ENCODE measurements at places on chromosomes 16 and 17.

DNA sequence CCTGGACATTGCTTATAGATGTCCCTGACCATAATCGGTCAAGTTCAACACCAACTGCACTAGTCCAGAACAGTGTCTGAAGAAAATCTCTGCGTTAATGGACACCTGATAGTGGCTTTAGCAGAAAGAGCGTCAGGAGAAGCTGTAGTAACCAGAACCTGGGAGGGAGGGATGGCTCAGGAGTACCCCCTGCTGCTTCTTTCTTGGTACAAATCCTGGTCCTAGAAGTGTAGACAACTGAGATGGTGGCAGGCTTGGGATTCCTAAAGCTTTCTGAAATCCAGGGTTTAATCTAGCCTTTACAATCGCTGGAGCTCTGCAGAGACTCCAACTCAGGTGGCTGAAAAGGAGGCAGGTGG is 5.4 kb downstream of the MAP3K14 start:
- DNase-seq: no peak

GRCh38 chr17:45222996-45223538 is 1.4 kb downstream of the FMNL1 start:
- DNase-seq: no peak

GRCh38 chr16:16084874-16085273 is 135.5 kb downstream of the ABCC1 start:
- DNase-seq: no peak

- no peak for DNase-seq
Measured at GRCh38 chr17:57559226-57559625, 185.9 kb downstream of the CCDC182 start.

- no peak for DNase-seq
Measured at GRCh38 chr17:56310782-56311181, 157.5 kb downstream of the ANKFN1 start.

- peak; percentile 66 for DNase-seq
Measured at GRCh38 chr17:48131216-48131824, 23.8 kb downstream of the SNX11 start.

- no peak for DNase-seq
Measured at GRCh38 chr16:23152386-23153178, 3.3 kb upstream of the USP31 start.

DNA sequence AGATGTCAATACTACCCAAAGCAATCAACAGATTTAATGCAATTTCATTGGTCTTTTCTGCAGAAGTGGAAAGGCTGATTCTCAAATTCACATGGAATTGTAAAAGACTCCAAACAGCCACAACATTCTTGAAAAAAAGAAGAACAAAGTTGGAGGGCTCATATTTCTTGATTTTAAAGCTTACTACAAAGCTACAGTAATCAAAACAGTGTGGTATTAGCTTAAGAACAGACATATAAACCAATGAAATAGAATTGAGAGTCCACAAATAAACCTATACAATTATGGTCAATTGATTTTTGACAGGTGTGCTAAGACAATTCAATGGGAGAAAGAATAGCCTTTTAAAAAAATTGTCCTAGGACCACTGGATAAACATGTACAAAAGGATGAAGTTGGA is 14.4 kb upstream of the ABCC1 start:
- no peak for DNase-seq

DNA sequence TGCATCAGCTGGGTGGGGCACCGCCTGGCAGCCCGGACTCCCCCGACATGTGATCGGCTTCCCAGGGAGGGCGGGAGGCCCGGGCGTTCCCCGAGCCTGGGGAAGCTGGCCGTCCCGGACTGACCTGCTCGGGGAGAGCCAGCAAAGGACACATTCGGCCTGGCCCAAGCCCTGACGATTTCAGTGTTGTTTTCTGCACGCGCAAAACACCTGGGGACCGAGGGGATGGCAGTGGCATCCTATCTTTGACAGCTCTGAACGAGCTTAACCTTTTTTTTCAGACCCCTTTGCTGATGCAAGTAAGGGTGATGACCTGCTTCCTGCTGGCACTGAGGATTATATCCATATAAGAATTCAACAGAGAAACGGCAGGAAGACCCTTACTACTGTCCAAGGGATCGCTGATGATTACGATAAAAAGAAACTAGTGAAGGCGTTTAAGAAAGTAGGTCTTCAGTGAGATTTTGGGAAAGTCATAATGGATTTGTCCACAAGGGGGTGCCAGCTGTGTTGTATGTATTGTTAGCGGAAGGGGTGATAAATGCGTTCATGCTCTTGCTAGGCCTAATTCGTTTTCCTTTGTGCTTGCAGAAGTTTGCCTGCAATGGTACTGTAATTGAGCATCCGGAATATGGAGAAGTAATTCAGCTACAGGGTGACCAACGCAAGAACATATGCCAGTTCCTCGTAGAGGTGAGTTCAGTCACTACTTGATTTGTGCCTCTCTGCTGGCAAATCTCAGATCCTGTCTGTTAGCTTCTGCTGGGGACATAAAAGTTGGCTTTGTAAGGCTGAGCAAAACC is 1.0 kb downstream of the EIF1 start:
- DNase-seq: peak; percentile 57

GRCh38 chr16:86252596-86252995 is 257.7 kb upstream of the FOXF1 start:
- DNase-seq: no peak

DNA sequence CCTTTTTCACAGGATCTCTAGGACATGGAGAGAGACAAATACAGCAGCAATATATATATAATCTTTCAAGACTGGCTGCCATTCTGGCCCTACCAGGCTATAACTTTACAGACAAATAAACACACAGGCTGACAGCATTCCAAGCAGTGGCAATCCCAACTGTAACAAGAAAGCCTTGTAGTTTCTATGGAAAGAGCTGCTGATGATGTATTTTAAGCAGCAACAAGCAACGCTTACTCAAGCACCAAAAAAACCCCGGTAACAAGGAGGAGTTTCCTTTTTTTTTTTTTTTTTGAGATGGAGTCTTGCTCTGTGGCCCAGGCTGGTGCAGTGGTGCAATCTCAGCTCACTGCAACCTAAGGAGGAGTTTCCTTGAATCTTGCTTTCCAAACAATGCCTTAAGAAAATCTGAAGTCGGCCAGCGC is 23.2 kb downstream of the LSM12 start:
- DNase-seq: no peak

GRCh38 chr17:32689348-32689747 is 187.6 kb downstream of the MYO1D start:
- DNase-seq: no peak
